Motor neuron (in vitro differentiated cells): ENCODE measurements at places on chromosomes 3 and 15. TPM values are rescaled to one million over a fixed set of nuclear protein-coding genes. Genes with fewer than 3 reads are reported as not detected.

- peak; percentile 44 for ATAC-seq
Observed at GRCh38 chr15:64635499-64636495, 139.6 kb downstream of the RBPMS2 start.

DNA sequence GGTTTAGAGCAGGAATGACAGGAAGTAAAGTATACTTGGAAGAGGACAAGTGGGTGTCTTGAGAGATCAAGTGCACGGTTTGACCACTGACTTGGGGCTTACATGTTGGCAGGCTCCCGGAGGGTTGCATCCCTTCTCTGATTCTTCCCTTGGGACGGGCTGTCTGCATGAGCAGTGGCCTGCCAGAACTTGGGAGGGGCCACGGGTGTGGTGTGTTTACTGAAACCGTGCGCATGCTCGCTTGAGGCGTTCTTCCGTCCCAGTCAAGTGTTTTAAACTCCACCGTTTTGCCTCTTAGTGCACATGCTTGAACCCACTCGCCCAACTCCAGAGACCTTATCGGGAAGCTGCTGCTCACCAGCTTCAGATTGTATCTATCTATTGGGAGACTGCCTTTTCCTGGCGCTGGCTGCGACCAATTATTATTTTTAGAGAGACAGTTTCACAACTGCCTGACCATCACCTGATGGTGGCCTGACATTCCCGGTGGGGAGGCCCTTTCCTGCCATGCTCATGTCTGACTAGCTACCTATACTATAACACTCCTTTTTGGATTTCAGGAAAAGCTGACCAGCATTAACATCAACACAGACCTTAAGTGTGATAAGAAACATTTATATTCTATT, 14.9 kb upstream of the C3orf22 start:
- ATAC-seq = peak; percentile 90

DNA sequence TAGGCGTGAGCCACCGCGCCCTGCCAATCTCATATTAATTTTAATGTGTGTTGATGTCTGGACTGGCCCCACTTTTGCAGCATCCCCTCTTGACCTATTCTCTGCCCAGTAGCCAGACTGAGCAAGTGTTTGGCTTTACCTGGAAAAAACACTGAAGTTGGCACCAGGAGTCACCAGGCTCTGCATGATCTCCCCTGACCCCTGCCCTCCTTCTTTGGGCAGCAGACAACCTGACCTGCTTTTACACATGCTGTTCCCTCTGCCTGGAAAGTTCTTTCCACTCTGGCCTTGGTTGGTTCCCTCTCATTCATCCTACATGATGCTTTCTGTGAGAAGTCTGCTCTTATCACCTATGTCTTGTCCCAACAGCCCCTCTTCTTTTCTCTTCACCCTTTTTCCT, 67.9 kb upstream of the SLC2A2 start:
- no peak for ATAC-seq

GRCh38 chr3:185930393-185931107, 7.3 kb downstream of the TRA2B start:
- ATAC-seq = no peak

DNA sequence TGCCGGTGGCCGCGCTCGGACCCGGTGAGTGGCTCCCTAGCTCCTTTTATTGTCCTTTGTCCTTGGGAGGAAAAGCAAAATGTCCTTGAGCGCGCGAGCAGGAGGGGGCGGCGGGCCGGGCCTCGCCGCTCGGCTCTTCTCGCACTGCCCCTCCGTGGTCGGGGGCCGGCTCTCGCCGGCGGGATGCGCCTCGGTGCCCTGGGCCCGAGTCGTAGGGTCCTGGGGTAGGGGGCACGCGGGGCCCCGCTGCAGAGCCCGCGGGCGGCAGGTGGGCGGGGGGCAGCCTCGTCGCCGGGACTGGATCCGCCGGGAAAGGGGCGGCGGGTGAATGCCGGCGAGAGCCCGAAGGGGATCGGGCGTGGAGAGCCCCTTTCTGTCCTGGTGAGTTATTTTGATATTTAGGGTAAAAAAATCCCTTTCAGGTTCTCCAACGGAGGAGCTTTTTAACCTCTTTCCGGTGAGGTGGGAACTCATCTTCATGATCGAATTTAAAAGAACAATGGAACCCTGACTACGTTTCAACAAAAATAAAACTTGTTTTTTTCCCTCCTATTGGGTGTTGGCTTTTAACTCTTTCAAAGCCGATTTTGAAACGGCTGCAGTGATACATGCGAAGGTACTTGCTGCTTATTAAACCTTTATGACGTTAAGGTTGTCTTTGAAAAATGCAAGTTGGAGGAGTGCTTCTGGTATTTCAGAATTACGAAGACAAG, 16.8 kb upstream of the CHD2 start:
- ATAC-seq = no peak

- peak; percentile 11 for ATAC-seq
Observed at GRCh38 chr3:38031022-38031994, 1.9 kb upstream of the PLCD1 start.

- no peak for ATAC-seq
Observed at GRCh38 chr15:78673476-78673875, 32.5 kb upstream of the CHRNB4 start.

DNA sequence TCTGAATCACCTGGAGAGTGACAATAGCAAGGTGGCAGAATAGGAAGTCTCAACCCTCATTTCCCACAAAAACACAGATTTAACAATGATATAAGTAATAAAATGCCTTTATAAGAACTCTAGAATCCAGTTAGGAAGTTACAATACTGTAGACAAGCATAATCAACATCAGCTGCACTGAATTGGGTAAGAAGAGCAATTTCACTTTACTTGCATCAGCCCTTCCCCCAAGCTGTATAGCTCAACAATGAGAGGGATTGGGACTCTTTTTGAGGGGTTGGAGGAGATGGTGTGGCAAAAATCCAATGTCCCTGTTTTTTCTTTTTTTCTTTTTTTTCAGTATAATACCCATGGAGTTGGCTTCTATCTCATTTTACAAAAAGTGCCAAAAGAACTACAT, 63.1 kb downstream of the SERP1 start:
- ATAC-seq = no peak

- ATAC-seq = no peak
Observed at GRCh38 chr3:171768281-171768900, 41.9 kb downstream of the PLD1 start.

DNA sequence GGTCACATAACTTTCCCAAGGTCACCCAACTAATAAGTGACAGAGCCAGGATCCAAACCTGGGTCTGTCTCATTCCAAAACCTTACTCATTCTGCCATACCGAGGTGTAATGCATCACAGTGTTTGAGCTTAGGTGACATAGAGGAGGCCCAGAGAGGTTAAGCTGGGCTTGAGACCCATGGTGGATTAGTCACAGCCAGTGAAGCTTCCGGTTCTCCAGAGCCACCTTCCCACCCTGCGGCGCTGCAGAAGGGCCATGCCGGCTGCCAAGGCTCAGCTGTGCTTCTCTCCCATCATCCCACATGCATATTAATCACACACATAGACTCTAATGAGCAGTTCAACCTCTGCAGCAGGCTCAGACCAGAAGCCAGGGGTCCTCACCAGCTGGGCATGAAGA, 42.2 kb downstream of the SPSB4 start:
- no peak for ATAC-seq

Gene GABRR3
- total RNA-seq = 0.09 and 0.10 TPM in 2 replicates

Gene ARHGEF26
- total RNA-seq = 53.4 and 56.3 TPM in 2 replicates

Gene AHSG
- total RNA-seq = not detected in 2 replicates

Gene ALS2CL
- 1.2 and 2.1 TPM in 2 replicates for total RNA-seq
